ENCODE measurements at places on chromosomes 2 and 18.
A peak's percentile ranks its signal among the peaks of the same experiment; 100 is the strongest.

DNA sequence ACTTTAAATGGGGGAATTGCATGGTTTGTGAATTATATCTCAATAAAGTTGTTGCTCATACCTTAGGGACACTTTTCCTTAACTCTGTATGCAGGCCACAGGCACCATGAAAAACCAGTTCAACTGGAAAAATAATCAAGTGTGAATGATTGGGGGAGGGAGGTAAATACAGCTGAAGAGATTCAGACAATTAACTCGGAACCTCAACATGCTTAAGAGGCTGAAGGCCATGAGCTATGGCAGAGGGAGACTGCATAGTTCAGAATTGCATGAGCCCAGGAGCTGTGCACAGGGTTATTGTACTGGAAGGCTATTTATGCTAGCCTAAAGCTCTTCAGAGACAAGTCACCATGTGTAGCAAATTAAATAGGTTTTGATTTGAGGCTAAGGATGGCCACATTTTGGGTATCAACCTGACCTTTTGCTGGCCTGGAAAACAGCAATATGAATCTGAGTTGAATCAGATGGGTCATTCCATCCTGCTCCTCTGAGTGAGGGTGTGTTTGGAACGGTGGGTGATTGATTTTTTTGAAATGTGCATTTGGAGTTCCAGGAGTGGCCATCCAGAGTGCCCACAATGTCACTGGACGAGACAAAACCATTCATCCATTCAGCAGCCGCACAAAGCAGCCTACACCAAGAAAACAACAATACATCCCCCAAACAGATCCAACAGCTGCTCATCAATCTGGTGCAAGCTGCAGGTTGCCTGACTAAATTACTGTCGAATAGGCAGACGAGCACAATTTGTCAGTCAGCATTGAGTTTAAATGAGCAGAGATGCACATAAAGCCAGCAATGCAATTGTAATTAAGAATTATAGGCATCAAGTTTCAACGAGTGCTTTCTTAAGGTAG is 42.5 kb downstream of the HRH4 start:
- no peak for DNase-seq

GRCh38 chr18:77114415-77115191 is 18.0 kb downstream of the MBP start:
- peak; percentile 96 for DNase-seq

DNA sequence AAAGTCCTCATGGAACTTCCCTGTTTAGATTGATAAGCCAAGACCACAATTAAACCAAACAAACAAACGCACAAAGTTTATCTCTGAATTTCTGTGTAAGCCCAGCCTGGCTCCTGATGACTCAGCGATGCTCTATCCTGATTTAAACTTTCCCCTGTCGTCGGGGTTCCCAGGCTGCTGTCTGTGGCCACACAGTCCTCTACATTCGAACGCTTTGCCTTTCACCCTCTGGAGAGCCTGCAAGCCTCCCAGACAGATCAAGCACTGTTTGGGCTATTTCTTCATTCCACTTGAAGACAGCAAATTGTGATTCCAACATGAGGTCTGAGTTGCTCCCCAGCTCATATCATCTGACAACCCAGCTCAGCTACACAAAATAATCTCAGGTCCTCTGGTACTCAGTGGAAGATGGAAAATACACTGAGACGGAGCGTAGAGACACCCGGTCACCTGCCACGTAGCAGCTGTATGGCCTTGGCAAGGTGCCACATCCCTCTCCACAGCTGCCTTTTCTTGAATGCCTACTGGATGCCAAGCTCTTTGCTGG is 51.2 kb downstream of the CYRIA start:
- DNase-seq, result no peak

GRCh38 chr2:134140251-134140661 is 113.6 kb upstream of the MGAT5 start:
- no peak for DNase-seq

DNA sequence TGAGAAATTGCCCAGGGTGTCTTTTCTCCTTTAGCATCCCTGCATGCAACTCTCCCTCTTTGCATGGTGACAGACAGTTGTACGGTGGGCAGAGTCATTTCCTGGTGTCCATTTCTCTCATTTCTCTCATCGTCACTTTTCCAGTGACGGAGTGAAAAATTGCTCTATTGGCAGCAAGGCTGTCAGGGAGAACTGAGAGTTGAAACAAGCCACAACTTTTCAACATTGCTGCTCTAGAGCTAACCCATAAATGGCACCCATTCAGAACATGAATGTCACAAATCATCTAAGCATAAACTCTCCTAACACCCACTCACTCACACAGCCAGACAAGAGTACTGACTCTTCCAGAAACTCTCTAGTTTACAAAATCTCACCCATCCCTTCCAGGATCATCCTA is 55.7 kb downstream of the ZC3H8 start:
- no peak for DNase-seq

All from suprapubic skin (tissue), 4 donors.